ENCODE measurements at places on chromosomes 5 and 9.
A peak's percentile ranks its signal among the peaks of the same experiment; 100 is the strongest.

- no peak for DNase-seq
These were observed 12.5 kb downstream of the NINJ1 start for GRCh38 chr9:93121316-93122241.

GRCh38 chr5:11540112-11540511, 364.1 kb downstream of the CTNND2 start:
- DNase-seq = no peak

- no peak for DNase-seq
These were observed 62.0 kb upstream of the CDH6 start for GRCh38 chr5:31131381-31131891.

GRCh38 chr9:130104491-130105193, 50.9 kb downstream of the GPR107 start:
- DNase-seq = no peak

- no peak for DNase-seq
These were observed 122.4 kb upstream of the FGF10 start for GRCh38 chr5:44511596-44511995.

GRCh38 chr5:151066920-151067319, 13.9 kb downstream of the TNIP1 start:
- DNase-seq = no peak

DNA sequence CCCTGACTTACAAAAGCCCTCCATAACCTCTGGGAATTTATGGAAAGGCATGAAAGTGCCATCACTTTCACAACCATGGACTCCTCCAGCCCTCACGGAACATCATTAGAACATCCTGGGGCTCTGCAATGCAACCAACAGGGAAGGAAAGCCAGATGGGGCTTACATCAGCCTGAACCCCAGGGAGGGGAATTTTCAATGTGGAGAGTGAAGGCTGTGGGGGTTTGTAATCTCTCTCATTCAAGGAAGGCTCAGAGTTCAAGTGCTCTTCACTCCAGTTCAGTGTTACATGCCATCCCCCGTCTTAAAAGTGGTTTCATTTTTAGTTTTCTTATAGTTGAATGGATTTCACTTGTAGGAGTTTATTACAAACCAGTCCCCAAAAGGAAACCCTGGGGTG, 5.7 kb downstream of the SPRY4 start:
- no peak for DNase-seq

- DNase-seq = no peak
These were observed 89.2 kb downstream of the HMCN2 start for GRCh38 chr9:130354806-130355205.

GRCh38 chr5:77518304-77518703, 26.2 kb upstream of the WDR41 start:
- peak; percentile 33 for DNase-seq

DNA sequence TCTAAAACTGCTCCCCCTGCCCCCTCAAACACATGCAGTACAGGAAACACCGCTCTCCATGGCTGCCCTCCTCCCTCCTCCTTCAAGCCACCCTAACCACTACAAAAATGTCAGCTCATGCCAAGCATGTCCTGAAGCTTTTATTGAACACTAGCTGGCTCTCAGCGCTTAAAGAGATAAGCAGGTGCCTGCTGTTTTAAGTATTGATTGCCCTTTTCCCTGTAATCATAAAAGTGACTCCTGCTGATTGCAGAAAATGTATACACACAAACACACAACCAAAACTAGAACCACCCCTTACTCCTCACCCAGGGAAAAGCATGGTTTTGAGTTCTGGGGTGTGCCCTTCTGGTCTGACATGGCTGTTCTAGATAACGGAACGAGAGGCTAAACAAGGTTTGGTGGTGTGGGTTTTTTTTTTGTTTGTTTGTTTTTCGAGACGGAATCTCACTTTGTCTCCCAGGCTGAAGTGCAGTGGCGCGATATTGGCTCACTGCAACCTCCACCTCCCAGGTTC, 3.7 kb upstream of the UCK1 start:
- no peak for DNase-seq

GRCh38 chr9:118578467-118578866, 790.8 kb downstream of the BRINP1 start:
- no peak for DNase-seq

DNA sequence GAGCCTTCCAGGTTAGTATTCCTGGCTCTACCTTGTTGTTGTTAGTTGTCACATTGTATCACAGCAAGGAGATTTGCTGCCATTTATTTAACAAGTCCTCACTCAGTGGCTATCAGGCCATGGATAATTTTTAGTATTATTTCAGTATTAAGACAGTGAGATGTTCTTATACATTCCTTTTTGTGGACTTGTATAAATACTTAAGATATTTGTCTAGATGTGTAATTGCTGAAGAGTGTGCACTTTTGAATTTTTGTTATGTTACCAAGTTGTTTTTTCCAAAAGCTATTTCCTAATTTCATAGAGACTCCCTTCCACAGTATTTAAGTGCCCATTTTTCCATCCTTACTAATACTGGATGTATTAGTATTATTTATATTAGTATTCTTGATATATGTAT, 22.0 kb downstream of the SLC36A1 start:
- DNase-seq = no peak

GRCh38 chr9:136746621-136747020, 1.7 kb downstream of the LCN6 start:
- DNase-seq = no peak

DNA sequence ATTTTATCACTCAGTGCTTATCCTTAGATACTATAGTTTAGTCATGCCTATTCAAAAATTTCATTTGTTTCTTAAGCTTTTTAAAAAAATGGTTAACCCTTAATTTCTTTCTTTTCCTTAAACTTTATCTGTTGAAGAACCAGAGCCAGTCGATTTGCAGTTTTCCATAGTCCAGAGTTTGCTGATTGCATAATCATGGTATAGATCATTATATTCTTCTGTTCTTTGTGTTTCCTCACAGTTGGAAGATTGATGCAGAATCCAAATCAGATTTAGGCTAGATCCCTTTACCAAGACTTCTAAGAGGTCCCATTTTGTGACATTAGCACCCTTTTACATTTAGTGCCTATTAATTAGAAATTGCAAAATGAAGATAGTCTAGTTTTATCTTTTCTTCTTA, 18.0 kb downstream of the TMEM38B start:
- DNase-seq = no peak

DNA sequence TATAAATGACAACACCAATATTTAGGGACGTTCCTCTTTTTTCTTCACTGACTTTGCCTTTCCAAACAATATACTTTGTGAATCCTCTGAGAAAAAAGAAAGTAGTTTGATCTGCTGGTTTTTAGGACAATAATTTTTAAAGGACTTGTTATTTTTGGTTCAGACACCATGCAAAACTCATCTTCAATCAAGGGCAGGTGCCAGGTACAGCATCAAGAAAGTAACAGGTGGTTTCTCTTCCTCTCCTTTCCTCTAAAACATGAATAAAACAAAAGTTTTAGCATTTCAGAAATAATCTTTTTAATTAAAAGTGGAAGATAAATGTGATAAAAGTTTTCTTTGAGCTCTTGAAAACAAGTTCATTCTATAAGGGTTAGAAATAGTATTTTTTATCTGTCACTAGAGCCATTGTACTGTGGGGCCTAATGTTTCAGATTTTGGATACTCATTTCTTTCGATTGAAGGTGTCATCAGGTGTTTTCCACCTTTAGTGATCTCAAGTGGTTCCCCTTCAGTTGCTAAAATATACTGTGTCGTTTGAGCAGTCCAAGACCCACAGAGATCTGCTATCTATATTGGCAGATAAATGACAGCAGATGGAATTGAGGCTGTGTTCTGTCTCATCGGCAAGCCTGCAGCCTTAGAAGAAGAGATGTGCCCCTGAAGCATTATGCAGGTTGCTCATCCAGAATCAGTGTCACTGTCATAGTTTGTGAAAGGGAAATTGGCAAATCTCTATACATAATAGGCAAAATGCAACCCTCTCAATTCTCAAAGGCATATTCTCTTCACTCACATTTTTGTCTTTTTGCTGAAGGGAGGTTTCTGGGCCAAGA, 499.7 kb downstream of the PDE4D start:
- no peak for DNase-seq

- DNase-seq = no peak
These were observed 152.5 kb downstream of the EFNA5 start for GRCh38 chr5:107518190-107518589.

GRCh38 chr5:10524376-10525123, 39.3 kb upstream of the ANKRD33B start:
- DNase-seq = peak; percentile 51

- no peak for DNase-seq
These were observed 57.7 kb upstream of the EGFL7 start for GRCh38 chr9:136604823-136605525.
